Fibroblast of mammary gland (primary cell): ENCODE measurements at places on chromosomes 16 and 17.

GRCh38 chr16:69822174-69822935, 60.2 kb downstream of the WWP2 start:
- DNase-seq, result no peak

- no peak for DNase-seq
These were observed 408 bp upstream of the KPNA2 start for GRCh38 chr17:68035131-68035522.

DNA sequence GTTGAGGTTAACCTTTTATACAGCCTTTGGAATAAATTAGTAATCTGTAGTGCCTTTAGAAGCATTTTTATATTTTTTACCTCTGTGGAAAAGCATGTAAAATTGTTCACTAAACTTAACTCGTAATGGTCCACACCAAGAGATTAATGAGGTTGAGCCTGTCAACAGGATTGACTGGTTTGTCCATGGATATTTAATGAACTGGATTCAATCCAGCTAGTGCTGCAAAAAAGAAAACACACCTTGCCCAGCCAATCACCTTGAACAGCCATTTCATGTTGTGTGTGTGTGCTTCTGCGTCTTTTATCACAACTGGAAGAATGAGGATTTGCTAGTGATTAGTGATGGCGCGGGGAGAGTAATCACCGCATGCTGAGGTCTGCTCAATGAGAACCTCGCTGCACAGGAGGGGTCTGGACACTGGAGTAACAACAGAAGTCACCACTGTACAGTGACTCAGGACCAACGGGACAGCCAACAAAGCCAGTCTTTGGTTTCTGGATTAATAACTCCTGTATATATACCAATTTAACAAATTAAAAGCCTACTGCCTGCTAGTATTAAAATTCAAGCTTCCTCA, 33.7 kb downstream of the LITAFD start:
- DNase-seq, result no peak

GRCh38 chr17:34626121-34626681, 46.8 kb downstream of the TMEM132E start:
- DNase-seq, result no peak

GRCh38 chr17:82247856-82248671, 19.2 kb downstream of the SLC16A3 start:
- DNase-seq, result no peak

GRCh38 chr17:39920218-39921210, 2.1 kb upstream of the GSDMB start:
- no peak for DNase-seq

DNA sequence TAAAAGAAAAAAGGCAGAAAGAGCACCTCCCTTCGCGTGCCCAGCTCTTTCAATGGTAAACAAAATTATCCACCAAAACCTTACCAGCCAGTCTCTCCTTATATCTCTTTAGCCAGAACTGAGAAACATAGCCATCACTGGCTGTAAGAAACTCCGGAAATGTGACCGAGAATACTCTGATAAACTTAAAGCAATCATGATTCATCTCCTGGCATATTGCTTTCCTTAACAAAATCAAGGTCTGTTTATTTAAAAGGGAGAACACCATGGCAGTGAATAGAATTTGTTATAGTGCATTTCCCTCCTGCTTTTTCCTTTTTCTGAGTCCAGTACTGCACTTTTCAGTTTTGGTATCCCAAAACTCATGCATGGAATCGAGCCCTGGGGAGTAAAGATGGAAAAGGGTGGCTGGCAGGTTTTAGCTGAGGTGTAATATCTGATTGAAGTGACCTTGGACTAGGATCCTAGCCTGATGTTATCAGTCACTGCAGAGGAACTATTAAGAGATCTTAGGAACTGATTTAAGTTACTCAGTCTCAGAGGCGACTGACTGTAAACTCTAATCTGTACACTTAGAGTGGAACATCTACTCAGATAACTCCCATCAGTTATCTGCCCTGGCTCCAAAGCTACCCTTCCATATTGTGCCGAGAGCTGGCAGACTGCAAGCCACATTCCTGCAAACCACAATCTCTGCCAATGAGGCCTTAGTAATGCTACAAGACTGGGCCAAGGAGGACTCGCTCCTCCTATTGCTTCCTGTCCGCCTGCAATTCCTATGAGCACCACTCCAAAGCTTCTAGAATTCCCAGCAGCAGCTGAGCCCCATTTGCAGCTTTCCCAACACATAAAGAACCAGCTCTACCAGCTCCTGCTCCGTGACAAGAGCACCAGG, 7.4 kb upstream of the COX10 start:
- peak; percentile 80 for DNase-seq

DNA sequence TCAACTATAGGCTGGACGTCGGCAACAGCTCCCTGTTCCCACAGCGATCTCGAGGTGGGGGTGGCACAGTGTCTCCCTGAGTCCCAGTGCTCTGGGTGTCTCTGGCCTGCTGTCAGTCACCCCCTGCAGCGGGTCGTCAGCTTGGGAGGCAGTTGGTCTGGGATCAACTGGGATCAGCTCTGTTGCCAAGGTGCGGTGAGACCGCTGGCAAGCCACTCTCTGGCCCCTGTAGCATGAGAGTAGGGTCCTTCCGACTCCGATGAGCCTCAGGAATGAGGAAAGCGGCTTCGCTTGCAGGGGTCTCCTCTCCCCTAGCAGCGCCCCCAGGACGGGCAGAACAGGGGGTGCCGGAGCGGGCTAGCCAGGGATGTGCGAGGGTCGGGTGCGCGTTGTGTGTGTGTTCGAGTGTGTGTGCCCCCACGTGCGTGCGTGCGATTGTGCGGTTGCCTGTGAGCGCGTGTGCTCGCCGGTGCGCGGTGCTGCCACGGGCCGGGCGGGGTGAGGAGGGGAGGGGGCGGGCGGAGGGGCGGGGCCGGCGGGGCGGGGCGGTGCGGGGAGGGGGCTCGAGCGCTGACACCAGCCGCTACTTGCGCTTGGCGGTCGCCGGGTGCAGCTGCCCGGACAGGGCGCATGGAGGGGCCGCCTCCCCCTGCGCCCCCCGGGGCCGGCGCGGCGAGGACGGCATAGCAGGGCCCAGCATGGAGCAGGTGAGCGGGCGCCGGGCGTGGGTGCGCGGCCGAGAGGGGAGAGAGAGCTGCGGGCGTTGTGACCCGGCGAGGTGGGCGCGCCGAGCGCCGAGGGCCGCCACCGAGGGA, 9.4 kb upstream of the ARHGAP23 start:
- no peak for DNase-seq

GRCh38 chr17:78523934-78524655, 53.1 kb downstream of the DNAH17 start:
- no peak for DNase-seq

GRCh38 chr17:4174556-4174955, 31.6 kb downstream of the CYB5D2 start:
- DNase-seq, result no peak

- DNase-seq, result no peak
These were observed 10.5 kb downstream of the TBC1D16 start for GRCh38 chr17:80025140-80025539.

- DNase-seq, result no peak
These were observed 740 bp upstream of the POLR3E start for GRCh38 chr16:22296225-22297113.

DNA sequence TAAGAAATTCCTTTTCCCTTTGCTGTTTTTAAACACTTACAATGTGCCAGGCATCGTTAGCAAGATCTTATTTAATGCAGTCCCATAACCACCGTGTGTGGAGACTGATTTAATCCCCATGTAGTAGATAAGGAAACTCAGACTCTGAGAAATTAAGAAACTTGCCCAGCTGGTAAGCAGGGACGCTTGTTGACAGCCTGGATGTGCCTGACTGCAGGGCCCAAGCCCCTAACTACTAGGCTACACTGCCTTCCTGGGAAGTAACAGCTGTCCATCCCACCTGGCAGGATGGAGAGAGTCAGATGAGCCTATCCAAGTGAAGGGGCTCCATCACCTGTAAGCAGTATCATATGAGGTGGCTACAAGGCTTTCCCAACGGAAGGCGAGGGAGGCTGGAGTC, 23.1 kb downstream of the CDK5RAP3 start:
- no peak for DNase-seq

DNA sequence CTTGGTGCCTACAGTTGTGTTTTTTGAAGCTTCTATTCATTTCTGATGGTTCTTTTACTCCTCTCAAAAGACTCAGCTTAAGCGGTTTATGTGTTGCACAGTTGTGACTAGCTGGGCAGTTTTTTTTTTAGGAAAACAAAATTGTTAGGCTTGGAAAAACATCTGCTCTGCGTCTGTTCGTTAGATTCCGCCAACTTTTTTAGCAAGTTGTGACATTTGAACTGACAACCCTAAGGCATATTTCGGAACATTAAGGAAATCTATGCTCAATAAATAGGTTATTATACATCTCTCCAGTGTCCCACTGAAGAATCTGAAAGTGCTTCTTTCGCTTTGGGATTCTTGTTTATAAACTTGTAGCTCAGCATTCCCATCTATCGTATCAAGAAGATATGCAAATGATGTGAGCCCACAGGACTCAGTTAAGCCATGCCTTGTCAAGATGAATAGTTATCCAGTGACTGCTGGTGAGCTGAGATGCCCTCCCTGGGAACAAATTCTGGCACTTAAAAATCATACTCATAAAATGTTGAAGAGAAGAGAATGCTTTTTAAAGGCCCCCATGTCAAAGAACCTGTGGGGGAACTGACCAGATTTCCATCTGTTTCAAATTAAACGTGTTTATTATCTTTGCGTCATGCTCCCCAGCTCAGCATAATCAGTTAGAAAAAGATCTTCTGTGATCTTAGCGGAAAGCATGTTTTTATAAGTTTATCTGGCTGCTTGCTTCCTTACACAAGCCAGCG, 109.0 kb upstream of the FAM20A start:
- peak; percentile 93 for DNase-seq

GRCh38 chr17:1560858-1561355, 1.7 kb downstream of the PITPNA start:
- no peak for DNase-seq
